Fibroblast of skin of right quadriceps (primary cell): ENCODE measurements at places on chromosomes 7 and 10.

GRCh38 chr7:157467496-157468212 is 130.8 kb downstream of the DNAJB6 start:
- no peak for DNase-seq

DNA sequence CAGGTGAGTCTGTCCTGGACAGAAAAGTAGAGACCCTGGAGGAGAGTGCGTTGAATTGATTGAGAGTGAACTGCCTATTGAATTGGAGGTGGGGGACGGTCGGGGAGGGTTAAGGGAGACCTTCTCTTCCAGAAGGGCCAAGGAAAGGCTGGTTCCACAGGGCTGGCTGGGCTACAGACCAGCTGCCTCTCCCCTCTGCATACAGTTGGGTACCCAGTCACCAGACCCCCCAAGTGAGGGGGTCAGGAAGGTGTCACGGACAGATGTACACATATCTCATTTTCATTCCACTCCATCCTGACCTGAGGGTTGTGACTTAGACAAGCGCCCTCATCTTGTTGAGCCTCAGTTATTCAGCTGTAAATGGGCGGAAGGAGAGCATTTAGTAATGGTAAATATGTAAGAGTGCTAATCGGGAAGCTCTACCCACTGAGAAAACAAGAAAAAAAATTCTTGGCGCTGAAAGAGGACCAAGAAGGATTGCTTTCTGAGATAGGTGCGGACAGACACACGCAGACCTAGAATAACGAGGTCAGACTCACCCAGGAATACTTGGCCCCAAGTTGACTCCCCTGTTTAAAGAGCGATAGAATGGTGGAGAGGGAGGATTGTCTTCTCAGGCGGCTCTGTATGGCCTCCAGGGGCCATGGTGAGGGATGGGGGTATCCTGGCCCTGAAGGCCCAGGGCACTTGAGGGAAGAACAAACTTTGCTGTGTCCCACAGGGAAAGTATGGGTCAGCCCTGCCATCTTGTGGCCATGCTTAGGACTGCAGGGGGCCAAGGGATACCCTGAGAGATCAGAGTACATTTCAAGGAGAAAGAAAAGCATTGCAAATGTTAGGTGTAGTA is 7.2 kb upstream of the MBL2 start:
- DNase-seq, result peak; percentile 59

GRCh38 chr7:129067943-129068548 is 13.1 kb upstream of the TNPO3 start:
- no peak for DNase-seq

- DNase-seq, result no peak
Observed at GRCh38 chr10:7544203-7544602, 122.6 kb downstream of the ITIH5 start.

GRCh38 chr10:31668326-31668725 is 260.3 kb downstream of the ARHGAP12 start:
- DNase-seq, result no peak

DNA sequence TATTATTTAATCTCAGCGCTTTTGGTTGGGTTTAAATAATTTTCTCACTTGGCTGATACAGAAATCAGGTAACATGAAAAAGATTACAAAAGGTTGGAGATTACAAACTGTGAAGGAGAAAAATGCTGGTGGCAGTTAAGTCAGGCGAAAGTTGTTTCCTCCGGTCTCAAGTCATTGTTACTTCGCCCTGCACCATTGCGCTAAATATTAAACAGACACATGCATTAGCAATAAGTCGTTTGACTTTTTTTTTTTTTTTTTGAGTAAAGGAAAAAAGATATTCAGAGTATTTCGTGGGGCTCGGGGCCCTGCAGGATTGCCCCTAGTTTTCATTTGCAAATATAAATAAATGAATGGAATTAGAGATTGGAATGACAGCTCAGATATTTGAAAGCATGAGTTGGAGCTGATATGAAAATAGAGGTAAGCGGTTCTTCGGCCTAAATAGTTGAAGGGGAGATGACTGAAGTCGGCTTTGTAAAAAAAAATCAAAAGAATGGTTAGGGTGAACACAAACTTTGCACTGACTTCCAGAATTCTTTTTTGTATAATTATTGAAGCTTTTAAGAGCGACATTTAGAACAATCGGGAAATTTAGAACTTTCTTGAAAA is 914 bp downstream of the SDHAF3 start:
- peak; percentile 4 for DNase-seq

DNA sequence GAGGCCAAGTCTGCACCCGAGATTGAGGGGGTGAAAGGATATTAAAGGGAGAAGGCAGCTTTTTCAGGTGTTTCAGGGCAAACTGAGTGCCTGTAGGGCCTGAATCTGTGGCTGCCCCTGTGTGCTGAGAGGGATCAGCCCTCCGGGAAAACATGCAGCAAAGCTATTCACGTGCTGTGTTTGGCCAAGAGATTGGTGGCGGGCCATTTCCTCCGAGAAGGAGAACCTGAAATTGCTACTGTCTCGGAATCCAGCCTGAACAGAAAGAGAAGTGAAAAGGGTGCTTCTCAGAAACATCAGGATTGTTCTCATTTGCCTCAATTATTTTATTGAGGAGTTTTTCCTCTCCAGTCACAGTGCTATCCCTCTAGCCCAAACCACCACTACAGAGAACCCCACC is 16.0 kb downstream of the GIMAP5 start:
- DNase-seq, result no peak

DNA sequence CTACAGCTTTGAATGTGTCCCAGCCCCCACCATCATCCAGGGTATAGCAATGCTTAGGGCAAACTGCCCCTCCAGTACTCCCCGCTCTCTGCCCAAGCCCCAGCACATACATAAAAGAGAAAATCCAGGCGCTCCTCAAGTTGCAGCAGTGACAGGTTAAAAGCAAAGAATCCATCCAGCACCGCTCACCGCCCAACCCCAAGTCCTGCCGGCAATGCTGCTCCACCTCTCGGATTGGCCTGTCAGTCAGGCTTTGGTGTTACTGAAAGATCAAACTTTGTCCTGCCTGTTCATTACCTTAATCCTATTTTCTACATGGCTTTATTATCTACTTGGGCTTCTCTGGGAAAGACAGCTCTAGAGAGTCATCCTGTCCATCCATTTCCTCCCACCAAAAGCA is 31.9 kb downstream of the DPCD start:
- DNase-seq, result no peak

DNA sequence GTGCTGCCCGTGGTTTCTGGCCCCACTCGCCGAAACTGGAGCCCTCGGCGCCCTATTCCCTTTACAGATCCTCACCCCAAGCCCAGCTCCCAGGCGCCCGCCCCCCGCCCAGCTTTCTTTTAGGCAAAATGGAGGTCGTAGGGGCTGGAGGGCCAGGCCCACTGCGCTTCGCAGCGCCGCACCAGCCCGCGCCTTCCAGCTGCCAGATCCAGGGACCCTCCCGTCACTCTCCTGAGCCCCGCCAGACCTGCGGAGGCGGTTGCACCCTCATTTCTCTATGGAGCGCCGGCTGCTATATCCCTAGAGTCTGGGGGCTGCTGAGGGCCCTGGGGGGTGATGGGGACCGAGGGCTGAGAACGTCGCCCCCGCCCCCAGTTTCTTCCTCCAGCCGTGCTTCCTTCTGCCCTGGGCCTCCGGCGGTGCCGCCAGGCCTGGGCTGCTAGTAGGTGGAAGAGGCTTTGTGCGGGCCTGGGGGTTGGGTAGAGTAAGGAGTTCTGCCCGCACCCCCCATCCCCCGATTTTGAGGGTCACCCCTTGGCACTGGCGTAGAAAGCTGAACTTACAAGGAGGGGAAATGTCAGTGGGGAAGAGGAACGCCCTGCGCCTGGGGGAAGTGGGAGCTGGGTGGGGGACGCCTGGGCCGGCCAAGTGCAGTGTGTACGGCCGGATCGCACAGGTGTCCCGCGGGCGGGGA is 1.0 kb downstream of the GNB2 start:
- no peak for DNase-seq

DNA sequence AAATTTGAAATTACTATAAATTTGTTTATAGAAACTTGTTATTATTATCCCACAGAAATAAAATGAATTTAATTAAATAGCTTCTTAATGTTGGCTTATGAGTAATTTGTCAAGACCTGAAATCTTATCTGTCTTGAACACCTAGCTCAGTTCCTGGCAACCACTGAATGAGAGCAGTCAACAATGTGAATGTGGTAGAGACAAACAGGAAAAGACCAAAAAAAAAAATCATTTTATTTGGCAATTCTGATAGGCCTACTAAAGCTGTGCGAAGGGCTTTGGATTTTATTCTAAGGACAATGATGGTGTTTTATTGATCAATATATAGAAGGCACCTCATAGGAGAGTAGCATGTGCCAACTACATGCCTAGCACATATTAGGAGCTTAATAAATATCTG is 127.8 kb upstream of the RSU1 start:
- no peak for DNase-seq

- peak; percentile 75 for DNase-seq
Observed at GRCh38 chr7:29030781-29031275, 72.7 kb upstream of the TRIL start.

GRCh38 chr10:55283031-55283430 is 482.0 kb upstream of the PCDH15 start:
- no peak for DNase-seq

GRCh38 chr7:112511451-112512202 is 30.8 kb downstream of the LSMEM1 start:
- DNase-seq, result no peak

- no peak for DNase-seq
Observed at GRCh38 chr7:140518370-140519006, 39.2 kb upstream of the MKRN1 start.

DNA sequence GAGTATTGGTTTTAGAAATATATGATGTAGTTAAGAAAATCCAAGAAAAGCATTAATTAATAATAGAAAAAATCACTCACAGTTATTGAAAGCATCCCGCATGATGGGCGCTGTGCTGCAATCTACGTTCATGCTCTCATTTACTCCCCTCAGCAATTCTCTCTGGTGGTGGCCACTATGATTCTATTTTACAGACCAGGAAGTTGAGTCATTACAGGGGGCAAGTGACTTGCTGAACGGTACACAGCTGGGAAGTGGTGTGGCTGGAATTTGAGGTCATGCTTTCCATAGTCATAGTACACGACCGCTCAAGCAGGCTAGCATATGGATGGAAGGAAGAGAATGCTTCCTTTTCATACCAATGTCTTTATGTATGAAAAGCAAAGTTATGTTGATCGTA is 117.4 kb downstream of the TES start:
- DNase-seq, result peak; percentile 89

DNA sequence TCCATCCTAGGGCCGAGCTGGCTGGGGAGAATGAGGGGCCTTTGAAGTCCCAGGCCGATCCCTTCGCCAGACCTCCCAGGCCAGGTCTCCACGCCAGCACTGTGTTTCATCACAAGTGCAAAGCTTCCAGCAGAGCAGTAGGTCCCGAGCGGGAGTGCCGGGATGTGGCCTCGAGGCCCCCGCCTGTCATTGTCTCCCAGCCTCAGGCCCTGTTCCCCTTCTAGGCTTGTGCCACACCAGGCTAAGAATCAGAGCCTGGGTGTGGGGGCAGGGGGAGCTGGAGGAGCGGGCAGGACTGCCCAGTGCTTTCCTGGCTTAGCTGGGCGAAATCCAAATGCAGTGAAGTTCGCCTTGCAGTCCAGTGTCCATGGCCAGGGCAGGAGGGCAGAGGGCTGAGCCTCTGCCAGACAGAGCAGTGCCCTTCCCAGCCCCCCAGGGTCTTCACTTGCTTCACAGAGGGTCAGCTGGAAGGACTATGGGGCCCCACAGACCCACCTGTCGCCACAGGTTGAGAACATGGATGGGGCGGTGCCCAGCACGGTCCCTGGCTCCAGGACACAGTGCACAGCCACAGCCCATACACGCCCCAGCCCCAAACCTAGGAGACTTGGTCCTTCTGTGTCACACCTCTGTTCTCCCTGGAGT is 20.2 kb upstream of the PFKFB3 start:
- DNase-seq, result no peak

GRCh38 chr7:109639561-109639960 is 1069.9 kb downstream of the DNAJB9 start:
- no peak for DNase-seq

DNA sequence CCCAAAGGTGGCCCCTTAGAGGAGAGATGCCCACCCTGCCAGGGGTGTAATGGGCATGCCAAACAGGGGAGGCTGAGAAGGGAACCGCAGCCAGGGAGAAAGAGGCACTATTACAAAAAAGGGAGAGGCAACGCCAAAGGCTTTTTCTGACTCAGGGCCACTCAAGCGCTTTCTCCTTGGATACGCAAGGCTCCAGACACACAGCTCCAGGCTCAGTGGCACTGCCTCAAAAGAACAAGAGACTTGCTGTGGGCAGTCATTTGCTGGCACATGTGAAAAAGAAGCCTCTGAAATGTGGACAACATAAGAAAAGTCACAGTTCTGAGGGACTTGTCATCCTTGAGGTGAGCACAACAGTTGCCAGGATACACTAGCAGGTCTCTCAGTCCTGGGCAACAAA is 128.4 kb downstream of the DGKI start:
- DNase-seq, result no peak

GRCh38 chr7:25831062-25831691 is 320.8 kb upstream of the NFE2L3 start:
- DNase-seq, result no peak

- peak; percentile 18 for DNase-seq
Observed at GRCh38 chr7:111011520-111011919, 79.4 kb upstream of the LRRN3 start.

DNA sequence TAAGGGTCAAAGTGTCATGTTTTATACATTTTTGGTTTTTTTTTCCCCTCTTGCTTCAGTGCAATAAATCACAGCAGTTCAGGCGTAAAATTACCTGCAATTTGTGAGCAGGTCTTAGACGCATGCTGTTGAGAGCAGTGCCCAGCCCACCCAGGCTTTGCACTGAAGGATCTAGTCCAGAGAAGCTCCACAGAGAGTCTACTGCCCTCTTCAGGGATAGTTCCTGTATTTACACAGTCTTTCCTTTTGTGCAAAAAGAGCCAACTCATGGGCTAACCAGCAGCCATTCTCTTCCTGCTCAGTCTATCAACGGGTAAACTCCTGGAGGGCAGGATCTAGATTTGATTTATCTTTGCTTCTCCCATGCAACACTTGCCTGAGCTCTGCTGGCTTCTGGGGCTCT is 82.2 kb upstream of the NAMPT start:
- DNase-seq, result peak; percentile 28

DNA sequence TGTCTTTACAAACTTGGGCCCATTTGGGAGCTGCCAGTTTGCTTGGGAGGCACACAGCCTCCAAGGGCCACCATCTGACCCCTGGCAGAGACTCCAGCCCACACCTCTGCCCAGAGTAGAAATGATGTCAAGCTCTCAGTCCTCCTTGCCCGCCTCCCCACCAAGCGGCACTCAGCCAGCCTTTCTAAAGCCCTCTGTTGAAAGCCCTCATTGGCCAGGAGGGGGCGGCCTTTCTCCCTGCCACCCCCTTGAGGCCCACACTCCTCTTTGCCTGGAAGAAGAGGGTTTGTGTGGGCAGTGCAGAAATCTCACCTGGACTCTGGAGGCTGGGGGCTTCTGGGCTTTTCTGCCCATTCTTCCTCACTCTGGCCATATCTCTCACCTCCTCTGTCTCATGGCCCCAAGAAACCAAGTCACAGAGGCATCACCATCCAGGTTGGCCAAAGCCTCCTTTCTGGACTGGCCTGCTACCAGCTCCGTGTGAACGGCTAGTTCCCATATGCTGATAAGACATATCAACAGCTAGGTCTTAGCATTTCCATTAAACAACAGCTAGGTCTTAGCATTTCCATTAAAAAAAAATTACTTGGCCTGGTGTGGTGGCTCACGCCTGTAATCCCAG is 36.1 kb downstream of the UBTD1 start:
- DNase-seq, result peak; percentile 19
